Placental pericyte (primary cell): ENCODE measurements at places on chromosomes 7 and 10. TPM values are rescaled to one million over a fixed set of nuclear protein-coding genes. Genes with fewer than 3 reads are reported as not detected.

Gene LEP
- total RNA-seq = not detected in 2 replicates

Gene MRPS24
- 103 and 170 TPM in 2 replicates for total RNA-seq

Gene FAM241B
- not detected in 2 replicates for total RNA-seq

Gene KCNMA1
- 51.0 and 54.7 TPM in 2 replicates for total RNA-seq

Gene CYP26A1
- total RNA-seq = not detected in 2 replicates

Gene ZNF804B
- not detected in 2 replicates for total RNA-seq

Gene WNT8B
- not detected in 2 replicates for total RNA-seq

Gene CUZD1
- total RNA-seq = 0.22 and 0.57 TPM in 2 replicates

Gene GIMAP1
- total RNA-seq = not detected in 2 replicates

Gene PNLIPRP3
- not detected in 2 replicates for total RNA-seq

Gene TRIM50
- total RNA-seq = not detected in 2 replicates

Gene GRID1
- total RNA-seq = 0.29 TPM in 1 of 2 replicates, not detected in the other

Gene HGF
- total RNA-seq = 282 and 285 TPM in 2 replicates

Gene TUBAL3
- total RNA-seq = not detected in 2 replicates

Gene C7orf57
- under 0.01 TPM in 1 of 2 replicates, not detected in the other for total RNA-seq

Gene ADIRF
- total RNA-seq = 1.0 TPM in 1 of 2 replicates, not detected in the other

Gene KIFBP
- total RNA-seq = 34.6 and 68.1 TPM in 2 replicates

Gene CLDN4
- total RNA-seq = 0.22 TPM in 1 of 2 replicates, not detected in the other

Gene FBXO24
- total RNA-seq = 0.66 and 0.86 TPM in 2 replicates

Gene OR6B1
- not detected in 2 replicates for total RNA-seq

Gene TRIM73
- total RNA-seq = 0.22 and 0.29 TPM in 2 replicates

Gene HPS1
- 40.4 and 68.5 TPM in 2 replicates for total RNA-seq

Gene SFRP4
- 0.14 TPM in 1 of 2 replicates, not detected in the other for total RNA-seq

Gene C10orf95
- not detected in 2 replicates for total RNA-seq

Gene CNNM1
- total RNA-seq = under 0.01 and 1.6 TPM in 2 replicates

Gene PRRT4
- total RNA-seq = not detected in 2 replicates

Gene MAT1A
- total RNA-seq = not detected in 2 replicates

Gene RBM20
- under 0.01 and 0.14 TPM in 2 replicates for total RNA-seq

Gene ZNF786
- 5.3 and 7.7 TPM in 2 replicates for total RNA-seq

Gene FAM25G
- total RNA-seq = not detected in 2 replicates

Gene POLR3A
- total RNA-seq = 14.4 and 28.6 TPM in 2 replicates

Gene FAM107B
- 7.7 and 53.1 TPM in 2 replicates for total RNA-seq

Gene CCDC7
- total RNA-seq = 7.4 and 22.9 TPM in 2 replicates

Gene CCDC3
- total RNA-seq = under 0.01 and 1.3 TPM in 2 replicates

Gene CDC14C
- not detected in 2 replicates for total RNA-seq

Gene SFXN2
- 7.7 and 9.3 TPM in 2 replicates for total RNA-seq

Gene MYH16
- 0.43 TPM in 1 of 2 replicates, not detected in the other for total RNA-seq

Gene PRPF18
- total RNA-seq = 26.1 and 37.2 TPM in 2 replicates

Gene OPALIN
- total RNA-seq = not detected in 2 replicates
